ENCODE measurements at places on chromosomes 16 and 17.

DNA sequence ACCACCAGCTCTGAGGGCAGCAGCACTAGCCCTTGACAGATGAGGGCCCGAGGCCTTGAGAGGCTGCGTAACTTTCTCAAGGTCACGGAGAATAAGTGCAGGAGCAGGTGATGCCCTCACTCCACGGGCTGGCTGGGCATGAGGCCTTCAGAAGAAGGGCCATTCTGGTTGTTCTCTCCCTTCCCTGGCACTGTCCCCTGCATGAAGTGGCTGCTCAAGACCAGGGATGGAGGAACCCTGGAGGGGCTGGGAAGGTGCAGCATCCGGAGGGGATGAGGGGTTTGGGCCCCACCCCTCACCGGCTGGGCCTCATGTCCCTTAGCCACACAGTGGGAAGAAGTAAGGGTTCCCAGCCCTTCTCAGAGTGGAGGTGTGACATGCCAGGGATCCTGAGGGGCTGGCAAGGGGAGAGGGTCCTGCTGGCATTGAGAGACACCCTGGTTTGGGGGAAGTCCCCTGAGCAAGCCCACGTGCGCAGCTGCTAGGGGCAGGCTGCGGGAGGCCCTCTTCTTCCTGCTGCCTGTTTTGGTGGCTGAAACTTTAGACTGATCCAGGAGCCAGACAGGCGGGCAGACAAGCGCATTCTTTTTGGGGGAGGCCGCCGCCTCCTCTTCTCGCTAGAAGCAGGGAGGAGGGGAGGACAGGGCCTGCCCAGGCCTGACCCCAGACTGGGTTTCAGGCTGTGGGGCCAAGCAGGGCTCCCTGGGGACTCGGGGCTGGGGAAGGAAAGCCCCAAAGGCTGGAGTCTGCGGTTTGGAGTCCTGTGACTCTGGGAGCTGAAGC, 74.0 kb downstream of the N4BP1 start:
- H3K27me3 ChIP-seq, result no peaks in the 10 kb centered on the region
- no peak overlapping the region for H3K4me3 ChIP-seq
- H3K27ac ChIP-seq, result peak overlapping the region; percentile 55
- H3K4me1 ChIP-seq, result peaks cover 8% of the 10 kb centered on the region
- DNase-seq, result no peak

DNA sequence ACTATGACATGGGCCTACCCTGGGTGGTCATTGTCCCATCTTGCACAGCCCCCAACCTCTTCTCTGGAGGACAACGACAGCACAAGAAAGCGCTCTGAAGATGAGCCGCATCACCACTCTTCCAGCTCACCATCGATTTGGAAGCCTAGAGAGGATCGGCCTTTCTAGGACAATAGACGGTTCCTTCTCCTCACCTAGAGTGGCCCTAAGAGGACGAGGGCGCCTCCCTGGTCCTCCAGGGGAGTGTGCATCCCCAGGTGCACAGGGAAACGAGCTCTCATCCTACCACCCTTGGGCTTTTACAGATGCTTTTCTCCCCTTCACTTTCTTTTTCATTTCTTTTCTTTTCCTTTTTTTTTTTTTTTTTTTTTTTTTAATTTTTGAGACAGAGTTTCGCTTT, 20.3 kb upstream of the SLC52A1 start:
- H3K4me3 ChIP-seq, result no peak overlapping the region
- H3K4me1 ChIP-seq, result no peaks in the 10 kb centered on the region
- no peaks in the 10 kb centered on the region for H3K36me3 ChIP-seq
- no peak for DNase-seq
- no peaks in the 10 kb centered on the region for H3K27me3 ChIP-seq
- H3K27ac ChIP-seq, result no peak overlapping the region

DNA sequence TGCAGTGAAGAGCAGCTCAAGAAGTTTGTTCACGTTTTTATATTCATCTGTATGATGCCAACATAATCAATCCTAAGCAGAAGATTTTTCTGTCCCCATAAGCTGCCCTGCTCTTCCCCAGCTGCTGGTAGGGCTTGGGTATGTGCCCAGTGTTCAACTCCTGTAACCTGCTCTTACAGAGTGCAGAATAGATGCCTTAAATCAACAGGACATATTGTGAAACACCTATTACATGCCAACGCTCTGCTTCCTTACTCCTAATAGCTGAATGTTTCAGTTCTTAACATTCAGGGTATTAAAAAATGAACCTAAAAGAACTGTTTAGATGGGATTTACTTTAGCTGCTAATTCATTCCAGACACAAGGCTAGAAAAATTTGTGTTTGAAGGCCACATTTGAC, 190.9 kb downstream of the HS3ST3A1 start:
- H3K27me3 ChIP-seq, result no peaks in the 10 kb centered on the region
- no peak overlapping the region for H3K4me3 ChIP-seq
- no peaks in the 10 kb centered on the region for H3K4me1 ChIP-seq
- H3K36me3 ChIP-seq, result no peaks in the 10 kb centered on the region
- H3K27ac ChIP-seq, result no peak overlapping the region

- no peak overlapping the region for H3K4me3 ChIP-seq
- peak overlapping the region; percentile 71 for H3K27ac ChIP-seq
- no peak for DNase-seq
- H3K4me1 ChIP-seq, result peaks cover 2% of the 10 kb centered on the region
- H3K36me3 ChIP-seq, result no peaks in the 10 kb centered on the region
These were observed 16.8 kb downstream of the PDK2 start for GRCh38 chr17:50111673-50112655.
